Fibroblast of the conjunctiva (primary cell): ENCODE measurements at places on chromosomes 6 and 20.

- no peak for DNase-seq
Observed at GRCh38 chr6:36771145-36771544, 68.1 kb downstream of the CPNE5 start.

DNA sequence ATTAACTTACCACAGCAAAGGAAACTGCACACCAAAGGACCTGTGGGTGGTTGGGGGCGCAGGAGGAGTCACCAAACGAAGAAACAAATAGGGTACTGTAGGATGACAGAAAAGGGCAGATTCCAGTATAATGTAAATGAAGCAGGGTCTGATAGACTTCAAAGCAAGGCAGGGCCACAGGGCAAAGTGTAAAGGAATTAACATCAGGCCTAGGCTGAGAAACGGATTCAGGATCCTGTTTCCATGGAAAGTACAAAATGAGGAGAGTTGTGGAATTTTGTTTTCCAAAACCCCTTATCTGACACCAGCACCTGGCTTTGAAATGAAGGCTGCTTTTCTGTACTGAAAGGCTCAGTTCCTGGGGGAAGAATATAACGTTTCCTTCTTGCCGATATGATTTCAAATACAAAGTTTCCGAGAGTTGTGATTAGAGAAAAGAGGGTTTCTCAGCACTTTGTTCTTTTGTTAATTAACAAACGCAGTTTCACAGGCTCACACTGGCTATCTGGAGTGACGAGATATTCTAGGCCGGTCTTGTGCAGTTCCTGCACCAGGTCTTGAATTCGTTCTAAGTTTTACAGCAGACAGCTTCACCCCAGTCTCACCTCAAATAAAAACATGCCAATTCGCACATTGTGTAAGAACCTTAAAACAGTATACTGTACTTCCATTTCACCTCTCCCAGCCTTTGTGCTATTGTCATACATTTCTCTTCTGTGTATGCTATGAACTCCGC is 5.8 kb downstream of the DEFB123 start:
- no peak for DNase-seq

- DNase-seq, result no peak
Observed at GRCh38 chr6:148347441-148348054, 4.9 kb downstream of the SASH1 start.

- no peak for DNase-seq
Observed at GRCh38 chr6:154341871-154342270, 14.7 kb downstream of the IPCEF1 start.

DNA sequence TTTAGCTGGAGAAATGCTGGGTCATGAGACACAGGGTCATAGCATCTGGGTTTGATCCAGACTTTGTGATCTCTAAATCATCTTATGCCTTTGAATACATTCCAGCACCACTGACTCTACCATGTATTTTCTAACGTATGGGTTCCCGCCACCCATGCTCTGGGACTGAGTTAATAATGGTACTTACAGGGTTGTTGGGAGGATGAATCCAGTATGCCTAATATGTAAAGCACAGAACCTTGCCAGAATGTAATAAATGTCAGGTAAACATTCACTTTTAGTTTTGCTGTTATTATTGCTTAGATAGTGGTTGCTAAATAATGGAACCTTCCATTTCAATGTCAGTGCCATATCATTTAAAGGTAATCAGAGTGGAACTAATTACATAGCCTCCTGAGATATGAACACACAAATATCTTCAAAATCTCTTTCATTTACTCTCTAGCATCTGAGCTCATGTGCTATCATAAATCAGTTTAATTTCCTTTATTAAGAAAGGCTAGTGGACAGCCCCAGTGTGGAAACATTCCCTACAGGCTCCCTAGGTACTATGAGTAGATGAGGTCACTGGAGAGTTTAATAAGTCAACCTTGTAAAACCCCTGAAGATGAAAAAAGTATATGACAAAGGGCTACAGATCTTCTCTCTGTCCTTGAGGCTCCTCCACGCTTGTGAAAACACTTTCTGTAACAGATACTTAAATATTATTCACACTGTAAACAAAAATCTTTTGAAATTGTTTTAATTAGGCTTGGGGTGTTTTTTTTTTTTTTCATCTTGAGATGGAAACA is 226.6 kb downstream of the ALDH8A1 start:
- peak; percentile 54 for DNase-seq

DNA sequence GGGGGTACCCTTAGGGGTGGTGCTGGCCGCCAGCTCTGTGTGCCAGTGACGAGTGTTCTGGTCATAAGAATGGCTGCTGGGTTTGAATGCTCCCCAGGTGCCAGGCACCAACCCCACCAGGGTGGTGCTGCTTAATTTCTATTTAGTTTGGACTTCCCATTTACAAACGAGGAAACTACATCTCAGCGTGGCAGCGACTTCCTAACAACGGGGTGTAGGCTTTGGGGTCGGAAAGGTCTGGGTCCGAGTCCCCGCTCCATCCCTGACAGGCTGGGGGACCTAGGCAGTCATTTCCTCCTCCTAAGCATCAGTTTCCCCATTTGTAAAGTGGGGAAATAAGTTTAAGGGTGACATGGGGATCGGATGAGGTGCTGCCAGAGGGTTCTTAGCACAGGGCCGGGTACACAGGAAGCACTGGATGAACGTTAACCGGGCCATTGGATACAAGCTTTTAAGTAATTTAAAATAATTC is 30.3 kb downstream of the CEBPB start:
- no peak for DNase-seq

GRCh38 chr20:1177680-1178079 is 7.1 kb downstream of the TMEM74B start:
- no peak for DNase-seq

DNA sequence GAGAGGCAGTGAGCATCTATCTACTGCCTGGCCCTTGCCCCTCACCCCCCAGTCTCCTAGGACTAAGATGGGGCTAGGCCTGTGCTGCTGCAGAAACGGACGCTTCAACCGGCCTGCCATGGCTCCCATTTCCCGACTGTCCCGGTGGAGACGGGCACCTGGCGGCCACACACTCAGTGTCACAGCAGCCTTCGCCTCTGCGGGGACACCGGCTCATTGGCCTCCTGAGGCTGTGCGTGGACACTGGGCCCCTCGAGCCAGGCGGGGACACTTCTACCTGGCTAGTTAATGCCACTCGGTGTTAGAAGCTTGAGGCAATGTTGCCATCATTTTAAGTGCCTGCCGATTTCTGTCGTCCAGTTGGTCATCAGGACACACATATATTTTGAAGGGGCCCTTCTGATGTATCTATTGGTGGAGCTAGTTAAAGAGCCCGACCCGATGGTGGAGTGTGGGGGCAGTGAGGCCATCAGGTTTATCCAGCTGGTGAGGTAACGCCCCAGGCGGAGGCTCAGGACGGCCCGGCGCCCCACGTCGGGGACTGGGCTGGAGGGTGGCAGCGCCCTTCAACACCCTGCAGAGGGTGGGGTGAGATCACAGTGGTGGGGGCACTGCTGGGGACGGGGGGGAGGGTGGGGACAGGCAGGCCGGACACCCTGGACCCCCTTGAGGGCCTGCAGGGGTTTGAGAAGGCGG is 58.9 kb upstream of the GATA5 start:
- no peak for DNase-seq

- no peak for DNase-seq
Observed at GRCh38 chr20:35341366-35342028, 49.3 kb upstream of the FAM83C start.

GRCh38 chr20:24118034-24118433 is 129.5 kb upstream of the GGTLC1 start:
- no peak for DNase-seq

- DNase-seq, result no peak
Observed at GRCh38 chr6:35086282-35086632, 54.9 kb downstream of the TCP11 start.

- no peak for DNase-seq
Observed at GRCh38 chr20:46648903-46649649, 2.2 kb downstream of the SLC13A3 start.

- DNase-seq, result no peak
Observed at GRCh38 chr20:37611346-37611745, 82.5 kb upstream of the CTNNBL1 start.

DNA sequence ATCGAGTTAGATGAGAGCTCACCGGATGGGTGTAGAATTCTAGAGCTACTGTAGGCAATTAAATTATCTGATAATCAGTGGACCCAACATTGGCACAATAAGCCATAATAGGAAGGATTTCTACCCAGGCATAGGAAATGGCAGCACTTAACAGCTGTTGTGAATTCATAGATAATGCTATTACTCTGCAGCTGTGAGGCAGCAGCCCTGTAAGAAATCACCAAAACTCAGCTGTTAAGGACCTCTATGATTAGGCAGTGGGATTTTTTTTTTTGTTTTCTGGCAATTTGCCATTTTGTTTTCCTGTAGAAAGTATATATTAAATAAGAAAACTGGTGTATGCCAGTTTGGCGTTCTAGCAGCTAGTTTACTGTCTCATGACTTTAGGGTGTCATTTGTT is 609.1 kb upstream of the SLC35B3 start:
- no peak for DNase-seq

DNA sequence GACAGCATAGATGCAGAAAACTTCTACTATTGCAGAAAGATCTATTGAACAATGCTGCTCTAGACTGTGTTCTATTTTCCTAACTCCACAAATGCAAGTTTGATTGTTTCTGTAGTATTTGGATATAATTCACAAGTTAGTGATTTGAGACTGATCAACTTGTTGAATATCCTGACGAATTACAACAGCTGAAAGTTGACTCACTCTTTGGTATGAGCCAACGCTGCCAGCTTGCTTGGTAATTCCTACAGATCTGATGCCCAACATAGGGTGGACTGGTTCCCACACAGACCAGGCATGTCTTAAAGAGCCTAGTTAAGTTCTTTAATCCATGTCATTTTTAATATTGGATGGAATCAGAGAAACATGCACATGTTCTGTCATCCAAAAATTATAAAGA is 231.0 kb upstream of the RAB32 start:
- DNase-seq, result no peak

DNA sequence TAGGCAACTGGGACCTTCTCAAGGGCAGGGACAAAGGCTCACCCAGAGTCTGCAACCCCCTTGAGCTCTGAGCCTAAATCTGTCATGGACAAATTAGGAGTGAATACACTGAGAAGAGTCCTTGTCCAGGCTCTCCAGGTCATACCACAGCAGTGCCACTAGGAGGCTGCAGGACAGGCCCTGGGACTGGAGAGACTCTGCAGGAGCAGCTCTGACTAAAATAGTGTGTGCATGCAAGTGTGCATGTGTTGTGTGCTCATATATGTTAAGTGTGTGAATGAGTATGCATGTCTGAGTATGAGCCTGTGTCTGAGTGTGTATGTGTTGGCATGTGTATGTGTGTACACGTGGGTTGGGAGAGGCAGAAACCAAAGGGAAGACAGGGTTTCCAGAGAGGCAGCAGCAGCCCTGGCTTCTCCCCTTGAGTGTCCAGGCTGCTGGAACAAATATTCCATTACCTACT is 27.1 kb downstream of the MRPL14 start:
- DNase-seq, result no peak

DNA sequence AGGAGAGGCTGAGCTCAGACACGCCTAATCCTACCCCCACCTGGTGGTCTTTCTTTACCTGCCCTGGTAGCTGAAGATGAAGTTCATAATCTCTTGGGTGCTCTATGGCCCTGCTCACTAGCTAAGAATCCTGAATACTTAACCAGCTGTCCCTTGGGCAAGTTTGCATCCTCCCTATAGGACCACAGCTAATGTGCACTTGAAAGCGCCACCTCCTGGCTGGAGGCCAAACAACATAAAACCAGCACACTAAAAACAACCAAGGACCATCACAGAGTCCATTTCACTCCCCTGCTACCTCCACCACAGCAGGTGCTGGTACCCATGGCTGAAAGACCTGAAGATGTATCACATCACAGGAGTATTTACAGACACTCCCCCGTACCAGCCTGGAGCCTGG is 155.5 kb upstream of the SLC24A3 start:
- DNase-seq, result no peak

- DNase-seq, result no peak
Observed at GRCh38 chr20:48164034-48164433, 378.8 kb upstream of the SULF2 start.

- peak; percentile 20 for DNase-seq
Observed at GRCh38 chr6:100479179-100480035, 14.7 kb upstream of the SIM1 start.

DNA sequence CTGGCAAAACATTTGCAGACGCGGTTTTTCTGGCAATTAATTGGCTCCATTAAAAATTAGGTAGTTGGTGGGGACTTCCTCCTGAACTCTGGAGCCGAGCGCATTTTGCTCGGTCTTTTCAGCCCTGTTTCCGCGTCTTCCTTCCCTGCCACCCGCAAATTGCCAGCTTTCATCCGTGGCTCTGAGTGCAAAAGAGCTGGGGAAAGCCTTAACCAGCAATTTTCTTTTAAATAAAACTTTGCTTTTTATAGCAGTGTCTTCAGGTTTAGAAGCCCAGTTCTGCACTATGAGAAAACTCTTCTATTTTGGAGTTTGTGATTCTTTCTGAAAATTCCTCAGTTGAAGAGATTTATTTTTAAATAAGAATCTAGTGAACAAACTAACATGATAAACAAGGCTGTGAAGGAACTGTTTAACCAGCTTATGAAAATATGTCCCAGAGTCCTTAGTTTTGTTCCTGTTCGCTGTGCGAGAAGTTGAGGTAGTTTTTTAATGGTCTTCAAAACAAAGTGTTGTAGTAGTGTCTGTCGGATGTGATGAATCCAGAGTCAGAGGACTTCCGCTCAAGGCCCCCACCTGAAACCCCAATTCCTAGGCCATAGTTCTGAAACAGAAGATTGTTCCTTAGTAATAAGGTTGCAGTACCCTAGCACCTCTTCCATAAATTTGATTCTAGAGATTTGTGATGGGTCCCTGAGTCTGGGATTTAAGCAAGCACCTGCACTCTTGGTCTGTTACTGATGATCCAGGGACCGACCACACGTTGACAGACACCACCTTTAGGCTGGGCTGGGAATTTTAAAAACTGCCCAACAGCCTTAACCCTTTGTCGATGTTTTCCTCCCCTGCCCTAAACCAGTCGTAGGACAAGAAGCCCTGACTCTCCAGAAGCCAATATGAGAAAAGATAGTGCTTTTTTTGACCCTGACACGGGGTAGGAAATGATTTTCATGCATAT is 950 bp downstream of the KCTD20 start:
- no peak for DNase-seq

DNA sequence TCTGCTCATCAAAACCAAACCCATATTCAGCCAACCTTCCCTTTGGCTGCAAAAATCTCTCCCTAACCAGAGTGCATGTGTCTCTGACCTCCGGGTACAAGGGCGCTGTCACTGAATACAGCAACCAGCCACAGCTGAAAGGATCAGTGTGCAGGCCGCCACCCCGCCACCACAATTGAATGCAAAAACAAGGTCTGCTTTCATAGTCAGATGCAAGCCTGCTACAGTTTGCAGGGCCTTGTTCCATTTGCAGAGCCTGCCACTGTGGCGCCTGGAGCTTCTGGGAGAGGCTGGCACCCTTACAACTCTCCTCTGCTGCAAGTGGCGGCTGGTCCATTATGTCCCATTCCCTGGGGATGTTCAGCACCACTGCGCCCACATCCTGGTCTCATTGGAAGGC is 23.5 kb downstream of the MDGA1 start:
- DNase-seq, result no peak
